RCC 7860 (cell line): ENCODE measurements at places on chromosomes 2 and 18.
A peak's percentile ranks its signal among the peaks of the same experiment; 100 is the strongest.

DNA sequence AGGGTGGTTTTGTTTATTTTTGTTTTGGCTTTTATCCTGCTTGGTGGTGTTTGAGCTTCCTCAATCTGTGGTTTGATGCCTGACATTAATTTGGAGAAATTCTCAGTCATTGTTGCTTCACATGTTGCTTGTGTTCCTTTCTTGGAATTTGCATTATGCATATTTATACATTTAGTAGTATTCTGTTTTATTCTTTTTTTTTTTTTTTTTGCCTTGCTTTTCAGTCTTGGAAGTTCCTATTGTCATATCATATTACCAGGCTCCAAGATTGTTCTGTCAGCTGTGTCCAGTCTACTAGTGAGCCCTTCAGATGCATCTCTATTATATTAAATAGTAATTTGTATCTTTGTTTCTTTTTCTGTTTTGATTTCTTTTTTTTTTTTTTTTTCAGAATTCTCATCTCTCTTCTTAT is 77.0 kb downstream of the EPC2 start:
- no peak for DNase-seq

DNA sequence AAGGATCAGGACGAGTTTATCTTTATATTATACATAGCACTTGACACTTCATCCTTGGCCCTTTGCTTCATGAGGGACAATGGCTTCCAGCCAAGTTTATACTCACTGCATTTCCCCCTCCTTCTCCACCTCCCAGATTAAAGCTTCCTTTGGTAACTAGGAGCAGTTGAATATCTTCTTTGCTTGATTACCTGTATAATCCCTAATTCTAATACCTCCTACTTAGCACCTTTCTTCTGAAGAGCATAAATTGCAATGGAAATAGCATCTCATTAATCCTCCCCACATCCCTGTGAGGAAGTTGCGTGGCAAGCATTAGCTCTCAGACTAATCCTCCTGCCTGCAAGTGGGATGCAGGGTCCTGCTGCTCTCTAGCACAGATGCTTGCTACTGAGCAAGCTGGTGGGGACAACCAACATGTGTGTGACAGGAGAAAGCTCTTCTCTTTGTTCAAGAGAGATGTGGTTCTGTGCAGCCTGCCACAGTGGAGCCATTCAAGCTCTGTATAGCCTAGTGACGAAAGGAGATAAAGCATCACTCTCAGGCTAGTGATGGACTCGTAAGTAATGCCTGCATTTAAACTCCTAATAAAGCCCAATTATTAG is 19.1 kb downstream of the KLHL14 start:
- DNase-seq: no peak

DNA sequence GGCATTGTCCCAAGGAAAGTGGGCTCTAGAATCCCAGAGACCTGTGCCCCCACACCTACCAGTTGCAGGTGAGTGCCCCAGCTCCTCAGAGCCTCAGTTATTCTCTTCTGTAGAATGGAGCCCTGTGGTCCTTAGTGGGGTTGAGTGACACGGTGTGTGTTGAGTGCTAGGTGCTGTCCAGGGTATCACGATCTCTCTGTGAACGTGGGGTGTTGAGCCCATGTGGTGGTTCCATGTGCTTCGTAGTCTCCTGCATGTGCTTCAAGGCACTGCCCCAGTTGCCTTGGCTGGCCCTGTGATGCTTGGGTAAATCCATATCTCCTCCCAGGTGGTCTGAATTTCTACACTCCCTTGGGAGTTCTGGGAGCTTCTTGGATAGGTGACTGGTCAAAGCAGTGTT is 54.9 kb downstream of the SH3RF3 start:
- no peak for DNase-seq

- no peak for DNase-seq
Observed at GRCh38 chr2:32977228-32977758, 30.5 kb downstream of the LTBP1 start.

DNA sequence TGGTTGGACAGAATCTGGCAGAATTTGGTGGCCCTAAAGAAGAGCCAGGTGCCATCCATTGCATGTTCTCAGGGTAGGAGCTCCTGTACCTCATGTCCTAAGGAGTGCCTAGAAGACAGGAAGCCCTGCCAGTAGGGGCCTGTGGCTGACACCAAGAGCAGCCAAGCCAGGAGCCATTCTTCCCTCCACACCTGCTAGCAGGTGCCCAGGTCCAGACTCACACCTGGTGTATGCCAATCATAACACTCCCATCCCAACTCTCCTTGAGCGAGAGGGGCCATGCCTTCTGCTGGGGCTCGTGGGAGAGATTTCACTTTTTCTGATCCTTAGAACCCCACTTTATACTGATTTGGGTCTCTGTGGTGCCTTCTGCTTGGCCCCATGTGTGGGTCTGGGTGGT is 26.5 kb upstream of the TMEM37 start:
- no peak for DNase-seq

DNA sequence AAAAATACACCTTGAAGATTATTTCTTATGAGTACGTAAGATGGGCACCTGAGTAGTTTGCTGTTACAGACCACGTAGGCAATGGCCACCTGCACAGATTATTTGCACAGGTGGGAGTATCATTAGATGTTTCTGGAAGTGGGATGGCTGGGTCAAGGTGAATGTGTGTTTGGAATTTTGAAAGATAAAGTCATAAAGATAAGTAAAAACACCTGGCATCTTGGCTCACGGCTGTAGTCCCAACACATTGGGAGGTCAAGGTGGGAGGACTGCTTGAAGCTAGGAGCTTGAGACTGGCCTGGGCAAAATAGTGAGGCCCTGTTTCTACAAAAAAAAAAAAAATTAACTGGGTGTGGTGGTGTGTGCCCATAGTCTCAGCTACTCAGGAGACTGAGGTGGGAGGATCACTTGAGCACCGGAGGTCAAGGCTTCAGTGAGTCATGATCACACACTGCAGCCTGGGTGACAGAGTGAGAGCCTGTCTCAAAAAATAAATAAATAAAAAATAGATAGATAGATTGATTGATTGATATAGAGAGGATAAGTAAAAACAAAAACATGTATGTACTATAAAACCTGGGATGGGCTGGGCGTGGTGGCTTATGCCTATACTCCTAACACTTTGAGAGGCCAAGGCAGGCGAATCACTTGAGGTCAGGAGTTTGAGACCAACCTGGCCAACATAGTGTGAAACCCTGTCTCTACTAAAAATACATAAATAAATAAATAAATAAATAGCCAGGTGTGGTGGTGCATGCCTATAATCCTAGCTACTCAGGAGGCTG is 30.4 kb downstream of the ODC1 start:
- DNase-seq: no peak

GRCh38 chr2:218273908-218274249 is 3.6 kb downstream of the PNKD start:
- no peak for DNase-seq

- DNase-seq: no peak
Observed at GRCh38 chr18:78768656-78769501, 210.7 kb upstream of the SALL3 start.

- no peak for DNase-seq
Observed at GRCh38 chr2:38733300-38733971, 17.7 kb downstream of the SRSF7 start.

GRCh38 chr18:70671889-70672565 is 383.2 kb downstream of the SOCS6 start:
- DNase-seq: no peak

GRCh38 chr2:71943238-71944182 is 204.2 kb downstream of the CYP26B1 start:
- DNase-seq: no peak

GRCh38 chr2:163157411-163157810 is 318.8 kb upstream of the KCNH7 start:
- DNase-seq: peak; percentile 45

- no peak for DNase-seq
Observed at GRCh38 chr2:186749219-186749618, 55.4 kb downstream of the FAM171B start.

GRCh38 chr18:6060149-6060548 is 164.8 kb upstream of the TMEM200C start:
- DNase-seq: no peak

DNA sequence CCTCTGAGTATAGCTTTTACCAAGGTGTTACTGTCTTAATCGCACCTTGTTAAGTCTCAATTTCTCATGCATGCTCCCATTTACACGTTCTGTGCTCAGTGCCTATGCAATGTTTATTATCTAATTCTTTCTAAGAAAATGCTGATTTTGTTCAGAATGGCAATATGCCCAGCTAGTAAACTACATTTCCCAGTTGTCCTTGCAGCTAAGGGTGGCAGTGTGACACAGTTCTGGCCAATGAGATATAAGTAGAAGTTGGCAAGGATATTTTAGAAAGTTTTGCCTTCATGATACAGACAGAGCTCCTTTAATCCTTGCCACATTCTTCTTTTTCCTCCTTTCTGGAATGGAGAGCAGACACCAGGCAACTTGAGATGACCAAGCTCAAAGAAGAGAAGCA is 45.3 kb downstream of the POLE4 start:
- DNase-seq: no peak

DNA sequence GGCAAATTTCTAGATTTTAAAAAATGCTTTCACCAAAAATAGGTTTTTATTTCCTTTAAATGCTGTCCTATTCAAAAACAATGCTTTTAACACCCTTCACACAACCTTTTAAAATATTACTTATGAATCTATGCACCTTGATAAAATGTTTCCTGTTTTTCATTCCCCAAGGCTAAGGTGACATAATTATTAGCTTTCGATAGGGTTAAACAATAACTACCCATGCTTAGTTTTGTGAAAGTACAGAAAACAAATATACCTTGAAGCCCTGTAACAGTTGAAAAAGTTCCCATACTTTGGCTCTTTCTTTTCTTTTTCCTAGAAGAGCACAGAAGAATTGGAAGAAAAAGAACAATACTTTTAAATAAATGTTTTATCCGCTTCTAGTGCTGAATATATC is 54.9 kb upstream of the ITPRID2 start:
- DNase-seq: no peak

DNA sequence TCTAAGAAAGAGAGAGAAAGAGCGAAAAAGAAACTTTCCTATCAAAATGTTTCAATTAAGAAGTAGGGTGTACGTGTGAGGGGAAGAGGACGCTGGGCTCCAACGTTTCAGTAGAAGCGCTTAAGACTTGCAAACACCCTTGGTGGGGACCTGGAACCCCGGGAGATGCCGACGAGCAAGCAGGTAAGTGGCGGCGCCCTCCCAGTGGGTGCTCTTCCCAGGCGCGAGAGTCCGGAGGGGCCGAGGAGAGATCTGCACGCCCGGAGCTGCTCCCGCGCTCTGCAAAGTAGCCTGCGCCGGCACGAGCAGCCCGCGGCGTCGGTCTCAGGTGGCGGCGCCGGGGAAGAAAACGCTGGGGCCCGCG is 678 bp upstream of the OTX1 start:
- DNase-seq: no peak

GRCh38 chr2:109517118-109517889 is 96.5 kb downstream of the SEPTIN10 start:
- no peak for DNase-seq
